AG09309 (cell line): ENCODE measurements at places on chromosomes 2 and 18.

- no peak for DNase-seq
Measured at GRCh38 chr2:199861132-199861774, 10.3 kb upstream of the FTCDNL1 start.

DNA sequence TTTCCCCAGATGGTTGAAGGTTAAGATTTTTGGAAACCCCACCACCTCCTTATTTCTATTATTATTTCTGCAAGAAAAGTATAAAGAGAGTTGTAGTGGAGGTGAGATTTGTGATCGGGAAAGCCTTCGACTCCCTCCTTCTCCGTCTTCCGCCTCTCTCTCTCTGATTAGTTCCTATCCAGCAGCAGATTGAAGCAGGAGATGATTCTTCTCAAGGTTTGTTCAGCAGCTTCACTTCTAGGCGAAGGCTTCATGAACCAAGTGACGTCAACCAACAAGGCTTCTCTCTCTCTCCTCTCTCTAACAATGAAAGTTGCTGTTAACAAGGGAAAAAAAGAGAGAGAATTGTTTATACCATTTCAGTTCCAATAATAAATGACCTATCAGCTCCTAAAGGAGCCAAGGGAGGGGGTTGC, at the start of gene BAZ2B:
BAZ2B (minus strand) TSS at position 263 of the 416 bp plus-strand sequence. CDS start 137,829 bp downstream, outside the sequence.
- peak; percentile 51 for DNase-seq

DNA sequence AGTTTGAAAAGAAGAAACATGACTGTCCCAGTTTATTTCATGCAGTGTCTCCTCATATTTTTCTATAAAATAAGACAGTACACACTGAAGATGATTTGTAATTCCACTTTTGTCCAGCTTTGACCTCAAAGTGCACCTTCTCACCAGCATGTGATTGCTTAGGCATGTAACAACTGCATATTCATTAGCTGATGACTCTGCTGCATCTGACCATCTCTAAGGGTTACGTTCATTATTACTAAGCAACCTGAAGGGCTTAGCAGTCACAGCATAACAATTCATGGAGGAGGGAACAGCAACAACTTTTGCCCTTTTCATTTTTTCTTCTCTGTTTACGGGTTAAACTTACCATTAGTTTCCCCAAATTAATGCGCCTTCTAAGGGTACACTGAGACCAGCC, 330.6 kb upstream of the PIK3C3 start:
- no peak for DNase-seq

GRCh38 chr2:10306901-10307463, 4.3 kb downstream of the HPCAL1 start:
- no peak for DNase-seq

DNA sequence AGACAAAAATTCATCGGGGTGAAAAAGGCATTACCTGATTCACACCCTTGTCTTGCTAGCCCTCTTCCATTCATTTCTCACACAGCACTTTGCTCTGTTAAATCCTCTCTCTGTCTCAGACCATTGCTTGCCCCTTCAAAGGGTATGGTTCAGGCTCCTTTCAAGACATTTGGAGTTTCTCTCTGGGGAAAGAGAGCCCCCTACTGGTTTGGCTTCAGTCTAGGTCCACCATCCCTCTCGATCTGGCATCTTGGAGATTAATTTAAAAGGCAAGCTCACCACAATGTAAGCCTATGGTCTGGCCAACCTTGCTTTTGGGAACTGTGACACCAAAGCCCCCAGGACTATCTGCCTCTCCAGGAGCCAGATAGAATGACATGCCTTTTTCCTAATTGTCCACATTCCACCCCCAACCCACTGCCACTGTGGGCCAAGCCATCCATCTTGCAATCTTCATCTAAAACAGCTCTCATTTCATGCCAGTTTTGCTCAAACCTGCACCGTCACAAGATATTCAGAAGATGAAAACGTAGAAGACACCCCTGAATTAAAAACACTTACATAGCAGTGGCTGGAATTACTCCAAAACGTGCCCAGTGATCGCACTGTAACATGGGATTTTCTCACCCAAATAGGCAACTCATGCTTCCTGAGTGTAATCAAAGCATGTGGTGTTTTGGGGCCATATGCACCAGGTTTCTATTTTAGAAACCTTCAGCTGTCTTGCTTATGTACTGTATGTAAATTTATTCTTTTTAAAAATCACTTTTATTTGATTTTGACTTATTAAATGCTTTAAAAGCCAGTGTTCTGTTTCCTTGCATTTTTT, 93.9 kb downstream of the FARSB start:
- DNase-seq = no peak

GRCh38 chr2:196440413-196440812, 199.1 kb upstream of the CCDC150 start:
- DNase-seq = no peak

DNA sequence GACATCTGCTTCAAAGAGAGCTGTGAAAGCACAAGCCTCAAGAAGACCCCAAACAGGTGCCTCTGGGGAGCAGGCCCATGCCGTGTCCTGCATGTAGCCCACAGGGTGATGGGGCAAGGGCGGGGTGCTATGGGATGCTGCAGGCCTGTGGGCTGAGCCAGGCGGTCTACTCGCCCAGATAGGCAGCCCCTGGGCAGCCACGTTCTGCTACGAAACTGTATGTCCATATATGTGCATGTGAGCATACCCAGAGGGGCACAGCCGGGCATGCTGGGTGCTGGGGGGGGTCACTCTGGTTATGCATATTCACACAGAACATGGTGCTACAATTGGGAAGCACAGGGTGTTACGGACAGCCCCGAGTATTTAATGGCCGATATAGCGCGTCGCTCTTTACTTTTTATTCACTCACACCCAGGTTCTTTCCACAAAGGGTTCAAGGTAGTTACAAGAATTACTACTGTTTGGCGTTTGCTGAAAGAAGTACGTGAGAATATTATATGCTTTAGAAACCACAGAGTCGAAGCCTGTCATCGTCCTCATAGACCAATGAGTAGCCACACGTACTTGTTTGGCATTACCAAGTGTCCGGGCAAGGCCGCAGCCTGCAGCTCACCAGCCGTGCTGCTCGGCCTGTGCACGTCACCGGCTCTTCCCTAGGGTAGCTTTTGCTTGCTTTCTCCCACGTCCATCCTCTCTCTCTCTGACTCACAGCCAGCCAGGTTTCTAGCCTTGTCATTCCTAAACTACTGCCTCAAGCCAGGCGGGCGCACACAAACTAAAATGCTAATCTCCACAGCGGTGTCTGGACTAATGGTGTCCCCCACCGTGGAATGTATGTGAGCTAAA, 14.4 kb downstream of the MTERF4 start:
- DNase-seq = no peak

DNA sequence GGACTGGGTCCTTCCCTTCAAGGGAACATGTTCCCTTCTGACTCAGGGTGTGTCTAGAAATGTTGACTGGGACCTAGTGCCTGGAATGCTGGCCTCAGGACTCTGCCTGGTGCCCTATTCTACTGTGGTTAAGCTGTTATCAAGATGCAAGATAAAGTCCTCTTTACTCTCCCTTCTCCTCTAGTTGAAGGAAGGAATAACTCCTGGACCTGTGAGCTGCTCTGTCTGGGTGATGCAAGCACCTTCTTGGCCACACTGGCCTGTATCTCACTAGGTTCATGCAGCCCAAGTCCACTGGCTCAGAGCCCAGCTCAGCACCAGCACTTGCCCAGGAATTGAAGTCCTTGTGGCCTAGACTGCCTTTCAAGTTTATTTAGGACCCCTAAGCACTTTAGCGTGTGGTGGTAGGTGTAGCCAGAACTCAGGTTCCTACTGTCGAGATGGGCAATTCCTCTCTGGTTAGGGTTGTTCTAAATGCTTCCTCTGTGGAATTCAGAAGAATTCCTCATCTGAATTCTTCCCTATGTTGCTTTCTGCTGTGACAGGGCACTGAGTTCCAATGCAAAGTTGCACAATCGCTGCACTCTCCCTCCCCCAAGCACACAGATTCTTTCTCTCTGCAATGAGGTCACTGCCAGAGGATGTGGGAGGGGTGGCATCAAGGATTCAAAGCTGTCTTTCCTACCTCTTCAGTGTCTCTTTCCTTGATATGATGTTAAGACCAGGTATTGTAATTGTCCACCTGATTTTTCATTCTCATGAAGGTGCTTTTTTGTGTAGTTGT, 54.7 kb downstream of the VWC2L start:
- DNase-seq = no peak

GRCh38 chr2:215428060-215428910, 7.6 kb downstream of the FN1 start:
- DNase-seq = no peak

DNA sequence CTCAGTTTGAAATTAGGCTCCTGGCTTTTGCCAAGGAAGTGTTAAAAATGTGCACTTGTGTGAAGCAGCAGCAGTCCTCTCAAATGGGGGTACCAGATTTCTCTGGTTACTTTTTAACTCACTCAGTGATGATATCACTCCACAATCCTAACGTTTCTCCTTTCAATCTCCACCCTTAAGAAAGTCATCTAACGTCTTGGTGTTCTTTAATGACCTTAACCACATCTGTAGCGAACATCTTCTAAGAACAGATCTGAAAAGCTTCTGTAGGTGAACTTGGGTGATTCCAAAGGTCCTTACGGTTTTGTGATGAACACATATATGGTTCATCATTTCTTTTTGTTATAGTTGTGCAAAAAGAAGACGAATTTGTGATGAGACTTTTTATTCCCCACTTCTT, 73.2 kb downstream of the DOCK10 start:
- no peak for DNase-seq

DNA sequence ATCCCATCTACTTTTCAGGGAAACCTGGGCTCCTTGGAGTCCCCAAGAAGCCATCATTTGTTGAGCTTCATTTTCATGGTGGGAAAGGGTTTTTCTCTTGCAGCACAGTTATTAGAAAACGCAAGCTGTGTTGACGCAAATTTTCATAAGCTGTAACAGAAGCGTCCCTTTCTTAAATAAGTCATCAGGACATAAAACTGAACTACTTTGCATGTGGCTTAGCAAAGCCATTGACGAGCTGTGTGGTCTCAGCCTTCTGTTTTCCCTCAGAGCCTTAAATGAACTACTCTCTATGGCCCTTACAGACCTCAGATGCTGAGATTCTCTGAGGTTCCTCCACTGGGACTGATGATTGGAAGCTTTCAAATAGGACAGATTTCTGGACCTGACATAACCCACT, 85.1 kb downstream of the ARL4C start:
- DNase-seq = no peak

DNA sequence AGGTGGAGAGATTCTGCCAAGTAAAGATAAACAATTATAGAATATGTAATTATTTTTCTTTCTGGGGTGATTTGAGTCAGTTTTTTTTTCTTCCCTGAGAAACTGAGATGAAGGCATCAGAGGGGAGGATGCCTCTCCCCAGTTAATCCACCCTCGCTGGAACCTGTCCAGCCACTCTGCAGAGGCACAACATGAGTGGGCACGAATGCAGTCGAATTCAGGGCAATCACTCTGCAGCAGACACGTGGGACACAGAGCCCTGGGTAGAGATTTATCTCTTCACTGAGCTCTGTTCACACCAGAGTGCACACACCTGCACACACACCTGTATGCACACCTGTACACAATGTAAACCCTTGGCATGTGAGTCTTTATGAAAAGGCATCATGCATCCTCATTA, 154.2 kb downstream of the DCDC2C start:
- DNase-seq = no peak

DNA sequence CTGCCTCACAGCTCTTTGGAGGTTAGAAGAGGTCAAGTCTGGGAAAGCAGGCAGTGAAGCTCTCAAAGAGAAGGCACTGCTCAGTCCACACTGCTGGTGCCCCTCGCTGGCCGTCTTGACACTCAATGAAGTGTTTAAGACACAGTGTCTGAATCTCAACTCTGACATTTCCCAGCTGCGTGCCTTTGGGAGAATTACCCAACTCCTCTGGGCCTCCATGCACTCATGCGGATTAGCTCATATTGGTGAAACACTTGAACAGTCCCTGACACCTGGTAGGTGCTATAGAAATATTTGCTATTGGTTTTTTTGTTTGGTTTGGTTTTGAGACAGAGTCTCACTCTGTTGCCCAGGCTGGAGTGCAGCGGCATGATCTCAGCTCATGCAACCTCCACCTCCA, 281.0 kb downstream of the SRBD1 start:
- DNase-seq = no peak

DNA sequence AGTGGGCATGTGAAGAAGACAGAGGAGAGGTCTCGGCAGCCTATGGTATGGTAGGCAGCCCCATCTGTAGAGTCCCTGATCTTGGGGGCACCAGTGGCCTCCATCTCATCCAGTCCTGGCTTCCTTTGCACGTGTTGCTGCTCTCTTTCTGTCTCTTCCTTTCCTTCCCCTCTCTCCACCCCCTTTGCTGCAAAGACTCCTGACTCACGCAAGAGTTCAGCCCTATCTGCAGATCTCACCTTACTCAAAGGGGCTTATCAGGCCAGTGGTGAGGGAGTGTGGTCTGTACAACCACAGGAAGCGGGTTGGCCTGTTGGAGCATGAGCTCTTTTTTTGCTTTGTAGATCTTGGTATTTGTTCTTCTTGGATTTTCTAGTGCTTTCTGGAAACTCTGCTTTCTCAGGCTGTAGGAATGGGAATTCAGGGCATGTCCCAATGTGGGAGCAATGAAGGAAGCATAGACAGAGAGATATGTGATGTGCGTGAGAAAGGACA, 14.6 kb upstream of the NT5DC4 start:
- no peak for DNase-seq

DNA sequence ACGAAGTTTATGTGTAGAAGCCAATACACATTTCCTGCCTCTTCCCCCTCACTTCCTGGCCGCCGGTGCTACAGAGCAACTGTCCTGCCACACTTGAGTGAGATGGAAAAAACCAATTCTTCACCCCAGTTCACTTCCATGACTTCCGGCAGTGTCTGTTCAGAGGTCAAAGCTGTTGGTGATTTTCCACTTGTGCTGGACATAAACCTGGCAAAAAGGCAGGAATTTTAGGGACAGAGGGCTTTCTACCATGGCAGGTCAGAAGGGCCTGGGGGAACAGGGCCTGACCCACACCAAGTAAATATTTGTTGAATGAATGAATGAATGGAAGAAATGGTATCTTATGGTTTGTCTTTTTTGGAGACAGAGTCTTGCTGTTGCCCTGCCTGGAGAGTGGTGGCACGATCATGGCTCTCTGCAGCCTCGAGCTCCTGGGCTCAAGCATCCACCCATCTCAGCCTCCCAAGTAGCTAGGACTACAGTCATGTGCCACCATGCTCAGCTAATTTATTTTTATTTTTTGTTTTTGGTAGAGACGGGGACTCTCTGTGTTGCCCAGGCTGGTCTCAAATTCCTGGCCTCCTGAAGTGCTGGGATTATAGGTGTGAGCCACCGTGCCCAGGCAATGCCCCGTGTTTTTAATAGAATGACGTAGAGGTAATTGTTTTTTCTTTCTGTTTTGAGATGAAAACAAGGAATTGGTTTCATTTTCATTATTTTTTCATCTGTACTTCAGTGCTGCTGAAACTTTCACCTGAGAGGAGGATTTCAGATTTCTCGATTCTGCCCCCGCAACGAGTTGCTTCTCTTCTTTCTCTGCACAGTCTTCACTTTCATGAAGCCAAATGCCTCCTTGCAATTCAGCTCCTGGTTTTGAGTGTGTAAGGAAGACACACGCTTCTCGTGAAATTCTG, 48.0 kb upstream of the LPIN2 start:
- no peak for DNase-seq

DNA sequence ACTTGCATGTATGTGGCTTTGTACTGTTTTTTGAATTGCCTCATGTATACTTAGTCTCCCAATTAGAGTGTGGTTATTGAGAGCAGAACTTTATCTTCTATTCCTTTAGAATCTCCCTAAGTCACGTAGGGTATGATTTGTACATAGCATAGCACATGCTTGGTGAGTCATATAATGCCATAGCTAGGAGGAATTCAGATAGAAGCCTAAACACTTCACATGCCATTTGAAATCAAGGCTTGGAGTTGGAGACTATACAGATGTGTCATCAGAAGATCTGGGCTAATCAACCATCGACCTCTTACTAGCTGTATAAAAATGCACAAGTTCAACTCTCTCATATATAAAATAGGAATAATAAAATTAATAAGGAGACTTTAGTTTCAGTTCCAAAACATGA, 222.6 kb upstream of the ST6GAL2 start:
- DNase-seq = no peak
